ENCODE measurements at places on chromosomes 13 and 19. TPM values are rescaled to one million over a fixed set of nuclear protein-coding genes. Genes with fewer than 3 reads are reported as not detected.

Gene LIN7B
- 4.1 TPM for total RNA-seq

Gene SLC10A2
- not detected for total RNA-seq

Gene CD37
- not detected for total RNA-seq

Gene CEACAM3
- total RNA-seq = not detected

Gene GFY
- total RNA-seq = 0.93 TPM

Gene CFD
- 1.7 TPM for total RNA-seq

Gene LRRC63
- not detected for total RNA-seq

Gene RYR1
- 10.7 TPM for total RNA-seq

Gene KLK11
- total RNA-seq = not detected

Gene GJB2
- total RNA-seq = 0.20 TPM

DNA sequence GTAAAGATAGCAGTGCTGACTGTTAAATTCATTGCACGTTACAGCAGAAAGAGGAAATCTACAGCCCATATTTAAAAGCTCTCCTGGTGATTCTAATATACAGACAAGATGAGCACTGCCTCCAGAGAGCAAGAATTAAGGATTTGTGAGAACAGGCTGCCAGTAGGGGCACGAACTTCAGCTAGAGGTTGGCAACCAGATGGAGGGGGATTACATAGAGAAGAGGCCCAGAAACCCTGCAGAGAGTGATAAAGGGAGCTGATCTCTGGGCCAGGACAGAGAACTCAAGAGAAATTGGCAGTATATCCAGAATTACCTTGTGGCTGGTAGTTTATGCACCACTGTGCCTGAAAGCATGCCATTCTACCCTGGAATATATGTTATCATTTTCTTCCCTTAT, 144.8 kb downstream of the UFM1 start:
- no peaks in the 10 kb centered on the region for H3K27me3 ChIP-seq
- no peaks in the 10 kb centered on the region for H3K4me1 ChIP-seq
- H3K4me3 ChIP-seq = no peak overlapping the region
- no peaks in the 10 kb centered on the region for H3K36me3 ChIP-seq

- no peak overlapping the region for H3K27ac ChIP-seq
- no peak overlapping the region for H3K4me3 ChIP-seq
- no peaks in the 10 kb centered on the region for H3K27me3 ChIP-seq
- peaks cover 2% of the 10 kb centered on the region for H3K4me1 ChIP-seq
Measured at GRCh38 chr13:70171151-70171550, 62.9 kb upstream of the KLHL1 start.

DNA sequence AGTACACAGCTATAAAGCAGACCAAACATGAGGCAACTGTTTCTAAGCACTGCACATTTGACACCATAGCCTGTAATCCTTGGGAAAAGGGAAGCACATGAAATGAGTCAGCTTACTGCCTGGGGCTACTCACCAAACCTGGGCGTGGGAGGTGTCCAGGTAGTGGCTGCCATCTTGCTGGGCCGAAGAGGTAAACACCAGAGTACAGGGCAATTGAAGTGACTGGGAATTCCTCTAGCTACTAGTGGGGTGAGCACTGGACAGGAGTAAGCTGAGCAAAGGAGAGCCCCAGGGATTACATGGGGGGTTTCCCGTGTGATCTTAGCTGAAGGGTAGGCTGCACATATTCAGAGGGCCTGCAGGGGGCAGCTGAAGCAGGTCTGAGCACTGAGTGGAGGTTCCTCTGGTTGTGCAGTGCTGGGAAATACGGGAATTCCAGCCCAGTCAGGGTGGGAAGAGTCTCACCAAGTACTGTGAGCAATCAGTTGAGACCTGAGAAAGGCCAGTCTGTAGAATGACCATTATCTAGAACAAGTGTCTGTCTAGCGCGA, 140.5 kb downstream of the SLC7A1 start:
- H3K4me3 ChIP-seq = no peak overlapping the region
- H3K36me3 ChIP-seq = no peaks in the 10 kb centered on the region
- H3K4me1 ChIP-seq = peaks cover 4% of the 10 kb centered on the region
- DNase-seq = no peak
- no peaks in the 10 kb centered on the region for H3K27me3 ChIP-seq

GRCh38 chr13:50419896-50420295, 404.7 kb downstream of the KCNRG start:
- H3K36me3 ChIP-seq = no peaks in the 10 kb centered on the region
- no peak overlapping the region for H3K27ac ChIP-seq
- H3K4me3 ChIP-seq = no peak overlapping the region
- H3K4me1 ChIP-seq = peaks cover 3% of the 10 kb centered on the region

- H3K4me1 ChIP-seq = no peaks in the 10 kb centered on the region
- no peaks in the 10 kb centered on the region for H3K36me3 ChIP-seq
- no peak for DNase-seq
Measured at GRCh38 chr13:80011448-80012212, 329.3 kb downstream of the SPRY2 start.

- no peak overlapping the region for H3K27ac ChIP-seq
- H3K4me3 ChIP-seq = no peak overlapping the region
- DNase-seq = no peak
- no peaks in the 10 kb centered on the region for H3K36me3 ChIP-seq
- H3K27me3 ChIP-seq = no peaks in the 10 kb centered on the region
Measured at GRCh38 chr13:38008636-38009035, 139.1 kb upstream of the TRPC4 start.

- H3K27me3 ChIP-seq = no peaks in the 10 kb centered on the region
- H3K4me3 ChIP-seq = no peak overlapping the region
- DNase-seq = no peak
- H3K27ac ChIP-seq = no peak overlapping the region
Measured at GRCh38 chr13:46614582-46614981, 61.6 kb downstream of the LRCH1 start.

- peaks cover 6% of the 10 kb centered on the region for H3K4me1 ChIP-seq
- DNase-seq = peak; percentile 71
- peak within 1 kb of the TSS; percentile 80 for H3K4me3 ChIP-seq
- H3K27me3 ChIP-seq = no peaks in the 10 kb centered on the region
- H3K27ac ChIP-seq = peak within 1 kb of the TSS; percentile 87
Measured at GRCh38 chr19:12723641-12724426, at the start of gene TNPO2. TNPO2 (minus strand) TSS chr19:12723932; CDS start chr19:12720977, 2,955 bp downstream.

DNA sequence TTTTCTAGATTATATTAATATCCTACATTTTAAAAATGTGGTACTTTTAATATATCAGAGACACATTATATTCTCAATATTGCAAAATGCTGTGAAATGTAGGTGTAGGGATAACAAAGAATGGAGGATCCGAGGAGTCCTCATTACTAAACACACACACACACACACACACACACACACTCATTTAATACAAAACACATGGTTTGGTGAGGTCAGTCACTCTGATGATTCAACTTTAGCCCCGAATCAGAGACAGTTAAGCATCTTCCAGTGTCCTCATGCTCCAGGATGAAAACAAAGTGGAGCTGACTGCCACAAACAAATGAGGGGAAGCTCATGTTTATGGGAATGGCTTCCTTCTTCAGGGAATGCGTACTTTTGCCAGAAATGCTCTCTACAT, 147.5 kb downstream of the CYSLTR2 start:
- H3K4me1 ChIP-seq = no peaks in the 10 kb centered on the region
- no peaks in the 10 kb centered on the region for H3K27me3 ChIP-seq
- H3K36me3 ChIP-seq = no peaks in the 10 kb centered on the region
- no peak for DNase-seq
- H3K4me3 ChIP-seq = no peak overlapping the region
- no peak overlapping the region for H3K27ac ChIP-seq

DNA sequence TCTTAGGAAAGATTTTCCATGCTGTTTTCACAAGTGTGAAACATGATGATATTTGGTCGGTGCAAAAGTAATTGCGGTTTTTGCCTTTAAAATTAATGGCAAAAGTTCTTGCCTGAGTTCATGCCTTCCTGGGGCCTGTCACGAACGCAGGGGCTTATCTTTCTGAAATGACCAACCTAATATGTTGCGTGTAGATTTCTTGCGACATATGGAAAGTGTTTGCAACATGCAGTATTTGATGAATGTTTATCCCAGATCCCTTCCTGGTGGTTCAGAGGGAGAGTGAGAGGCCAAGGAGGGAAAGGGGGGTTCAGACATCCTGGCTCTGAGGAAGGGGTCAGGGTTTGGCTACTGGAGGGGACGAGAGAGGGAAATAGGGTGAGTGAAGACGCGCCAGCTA, 72.0 kb downstream of the TEX29 start:
- H3K27ac ChIP-seq = no peak overlapping the region
- no peaks in the 10 kb centered on the region for H3K27me3 ChIP-seq

GRCh38 chr13:91580749-91581148, 182.3 kb downstream of the GPC5 start:
- no peak for DNase-seq
- H3K27ac ChIP-seq = no peak overlapping the region
- no peaks in the 10 kb centered on the region for H3K4me1 ChIP-seq
- no peaks in the 10 kb centered on the region for H3K27me3 ChIP-seq
- no peaks in the 10 kb centered on the region for H3K36me3 ChIP-seq

GRCh38 chr13:38743466-38743865, 56.6 kb downstream of the FREM2 start:
- H3K27ac ChIP-seq = no peak overlapping the region
- DNase-seq = no peak
- H3K4me3 ChIP-seq = no peak overlapping the region
- no peaks in the 10 kb centered on the region for H3K27me3 ChIP-seq
- no peaks in the 10 kb centered on the region for H3K4me1 ChIP-seq
- H3K36me3 ChIP-seq = no peaks in the 10 kb centered on the region

DNA sequence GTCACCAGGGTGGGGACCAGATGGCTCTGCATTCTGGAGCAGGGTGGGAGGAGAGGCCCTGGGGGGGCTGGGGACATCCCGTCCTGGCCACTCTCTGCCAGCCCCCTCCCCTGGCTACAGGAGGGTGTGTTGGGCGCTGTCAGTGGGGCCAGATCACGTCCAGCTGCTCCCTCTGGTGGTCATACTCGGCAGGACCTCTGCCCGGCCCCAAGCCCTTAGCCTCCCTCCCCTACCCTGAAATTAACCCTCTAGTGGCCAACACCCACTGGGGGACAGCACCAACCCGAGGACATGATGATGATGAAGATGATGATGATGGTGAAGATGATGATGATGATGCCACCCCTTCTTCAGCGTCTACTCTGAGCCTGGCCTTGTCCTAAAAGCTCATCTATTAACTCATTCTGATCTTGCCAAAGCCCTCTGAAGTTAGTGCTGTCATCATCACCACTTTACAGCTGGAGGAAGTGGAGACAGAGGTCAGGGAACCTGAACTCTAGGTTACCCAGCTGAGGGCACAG, 590 bp upstream of the LGI4 start:
- H3K27me3 ChIP-seq = no peaks in the 10 kb centered on the region
- peaks cover 3% of the 10 kb centered on the region for H3K4me1 ChIP-seq
- no peaks in the 10 kb centered on the region for H3K36me3 ChIP-seq
- H3K27ac ChIP-seq = no peak overlapping the region
- peak overlapping the region; percentile 44 for H3K4me3 ChIP-seq

DNA sequence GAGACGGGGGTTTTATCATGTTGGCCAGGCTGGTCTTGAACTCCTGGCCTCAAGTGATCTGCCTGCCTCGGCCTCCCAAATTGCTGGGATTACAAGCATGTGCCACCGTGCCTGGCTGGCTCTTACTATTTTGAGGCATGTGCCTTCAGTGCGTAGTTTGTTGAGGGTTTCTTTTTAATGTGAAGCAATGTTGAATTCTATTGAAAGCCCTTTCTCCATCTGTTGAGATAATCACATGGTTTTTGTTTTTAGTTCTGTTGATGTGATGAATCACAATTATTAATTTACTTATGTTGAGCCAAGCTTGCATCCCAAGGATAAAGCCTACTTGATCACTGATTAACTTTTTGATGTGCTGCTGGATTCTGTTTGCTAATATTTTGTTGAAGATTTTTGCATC, 290.9 kb downstream of the KCNRG start:
- no peak for DNase-seq
- no peak overlapping the region for H3K4me3 ChIP-seq
- H3K27me3 ChIP-seq = no peaks in the 10 kb centered on the region
- no peaks in the 10 kb centered on the region for H3K36me3 ChIP-seq
- no peak overlapping the region for H3K27ac ChIP-seq
- H3K4me1 ChIP-seq = no peaks in the 10 kb centered on the region

DNA sequence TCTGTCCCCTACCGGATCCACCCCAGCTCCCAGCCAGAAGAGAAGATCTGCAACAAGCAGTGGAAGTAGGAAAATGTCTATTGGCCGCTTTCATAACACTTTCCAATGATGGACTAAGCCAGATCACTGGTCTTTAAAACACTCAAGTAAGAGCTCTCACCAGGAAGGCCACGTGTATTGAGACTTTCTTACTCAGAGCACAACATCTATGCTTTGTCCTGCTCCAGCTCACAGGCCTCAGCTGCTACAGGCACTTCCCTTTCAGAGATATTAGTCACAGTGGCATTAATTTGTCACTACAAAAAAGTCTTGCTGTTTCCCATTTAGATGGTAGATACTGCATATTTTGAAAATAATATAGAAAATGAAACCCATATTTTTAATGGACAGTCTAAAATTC, 164.2 kb downstream of the ABCC4 start:
- no peak for DNase-seq
- no peak overlapping the region for H3K27ac ChIP-seq
- H3K27me3 ChIP-seq = no peaks in the 10 kb centered on the region
- H3K4me3 ChIP-seq = no peak overlapping the region
- no peaks in the 10 kb centered on the region for H3K4me1 ChIP-seq

- DNase-seq = no peak
- no peaks in the 10 kb centered on the region for H3K27me3 ChIP-seq
- no peak overlapping the region for H3K4me3 ChIP-seq
- H3K36me3 ChIP-seq = no peaks in the 10 kb centered on the region
Measured at GRCh38 chr13:30705680-30706079, 29.7 kb upstream of the ALOX5AP start.

GRCh38 chr19:14325863-14326262, 55.4 kb upstream of the ADGRE5 start:
- no peak overlapping the region for H3K27ac ChIP-seq
- H3K27me3 ChIP-seq = no peaks in the 10 kb centered on the region
- H3K4me1 ChIP-seq = no peaks in the 10 kb centered on the region
- no peaks in the 10 kb centered on the region for H3K36me3 ChIP-seq
- no peak for DNase-seq

GRCh38 chr13:87889254-87889653, 218.1 kb downstream of the SLITRK5 start:
- H3K4me1 ChIP-seq = no peaks in the 10 kb centered on the region
- no peak overlapping the region for H3K27ac ChIP-seq
- H3K36me3 ChIP-seq = no peaks in the 10 kb centered on the region
- H3K27me3 ChIP-seq = no peaks in the 10 kb centered on the region
- no peak for DNase-seq
- H3K4me3 ChIP-seq = no peak overlapping the region

DNA sequence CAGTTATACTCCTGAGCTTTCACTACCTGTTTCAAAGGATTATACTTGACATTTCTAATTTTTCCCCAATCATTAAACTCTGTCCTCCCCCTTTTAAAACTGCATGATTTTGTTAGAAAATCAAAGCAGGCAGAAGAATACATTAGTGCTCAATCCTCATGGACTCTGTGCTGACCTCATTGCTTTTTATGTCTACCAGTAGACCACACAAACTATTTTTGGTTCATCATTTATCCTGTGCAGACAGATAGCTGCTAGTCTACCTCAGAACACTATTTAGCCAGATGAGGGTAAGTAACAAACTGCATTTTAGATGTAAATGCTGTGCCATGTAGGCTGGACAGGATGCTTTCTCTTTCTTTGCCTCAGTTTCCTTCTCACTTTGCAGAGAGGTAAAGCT, 235.9 kb downstream of the DCT start:
- no peak for DNase-seq
- H3K36me3 ChIP-seq = no peaks in the 10 kb centered on the region
- H3K27me3 ChIP-seq = no peaks in the 10 kb centered on the region
- H3K4me1 ChIP-seq = no peaks in the 10 kb centered on the region
- H3K27ac ChIP-seq = no peak overlapping the region
